ENCODE measurements at places on chromosomes 5 and 9.

GRCh38 chr5:62000646-62001045, 305.4 kb upstream of the KIF2A start:
- DNase-seq = no peak

DNA sequence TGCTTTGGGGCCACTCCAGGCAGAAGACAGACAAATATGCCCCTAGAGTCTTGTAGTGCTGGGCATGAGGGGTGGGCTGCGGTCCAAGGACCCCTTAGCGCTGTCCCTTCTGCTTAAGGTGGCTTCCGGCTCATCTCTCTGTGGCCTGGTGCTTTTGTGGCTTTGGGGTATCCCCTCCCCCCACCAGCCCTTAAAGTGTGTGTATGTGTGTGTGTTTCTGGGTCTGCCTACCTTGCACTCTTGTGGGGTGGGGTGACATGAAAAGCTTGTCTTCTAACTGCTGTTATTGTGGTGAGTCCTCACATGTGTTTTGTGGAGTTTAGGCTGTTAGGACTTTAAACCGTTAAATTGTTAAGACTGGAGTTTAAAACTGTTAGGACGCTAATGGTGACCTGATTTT, 23.6 kb downstream of the MARCHF6 start:
- DNase-seq = no peak

DNA sequence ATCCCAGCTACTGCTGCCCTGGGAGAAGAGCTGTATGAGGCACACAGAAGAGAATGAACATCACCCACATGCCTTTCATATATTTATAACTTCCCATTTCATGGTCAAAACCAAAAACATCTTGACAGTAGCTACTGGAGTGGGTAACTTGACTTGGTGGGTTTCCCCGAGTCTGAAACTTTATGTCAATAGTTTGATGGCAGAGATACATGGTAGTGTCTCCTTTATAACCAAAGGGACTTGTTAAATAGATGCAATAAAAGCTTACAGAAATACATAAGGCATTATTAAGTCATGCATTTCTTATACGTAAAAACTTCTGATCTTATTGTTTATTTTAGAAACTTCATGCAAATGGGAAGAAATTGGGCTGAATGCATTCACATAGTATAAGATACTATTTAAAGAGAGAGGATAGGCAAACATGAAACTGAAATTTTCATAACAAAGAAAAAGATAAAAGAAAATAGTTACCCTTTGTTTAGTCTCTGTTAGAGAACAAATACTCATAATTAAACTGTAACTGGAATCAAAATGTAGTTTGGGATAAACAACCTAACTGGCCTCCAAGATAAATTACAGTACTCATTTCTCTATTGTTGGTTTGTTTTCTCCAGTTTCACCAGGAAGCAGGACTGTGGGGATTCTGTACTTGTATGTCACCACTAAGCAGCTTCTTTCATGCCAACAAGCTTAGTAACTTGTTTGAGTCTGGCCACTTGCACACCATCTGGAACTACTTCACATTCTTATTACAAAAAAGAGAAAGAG, 459.3 kb upstream of the MEF2C start:
- peak; percentile 71 for DNase-seq

DNA sequence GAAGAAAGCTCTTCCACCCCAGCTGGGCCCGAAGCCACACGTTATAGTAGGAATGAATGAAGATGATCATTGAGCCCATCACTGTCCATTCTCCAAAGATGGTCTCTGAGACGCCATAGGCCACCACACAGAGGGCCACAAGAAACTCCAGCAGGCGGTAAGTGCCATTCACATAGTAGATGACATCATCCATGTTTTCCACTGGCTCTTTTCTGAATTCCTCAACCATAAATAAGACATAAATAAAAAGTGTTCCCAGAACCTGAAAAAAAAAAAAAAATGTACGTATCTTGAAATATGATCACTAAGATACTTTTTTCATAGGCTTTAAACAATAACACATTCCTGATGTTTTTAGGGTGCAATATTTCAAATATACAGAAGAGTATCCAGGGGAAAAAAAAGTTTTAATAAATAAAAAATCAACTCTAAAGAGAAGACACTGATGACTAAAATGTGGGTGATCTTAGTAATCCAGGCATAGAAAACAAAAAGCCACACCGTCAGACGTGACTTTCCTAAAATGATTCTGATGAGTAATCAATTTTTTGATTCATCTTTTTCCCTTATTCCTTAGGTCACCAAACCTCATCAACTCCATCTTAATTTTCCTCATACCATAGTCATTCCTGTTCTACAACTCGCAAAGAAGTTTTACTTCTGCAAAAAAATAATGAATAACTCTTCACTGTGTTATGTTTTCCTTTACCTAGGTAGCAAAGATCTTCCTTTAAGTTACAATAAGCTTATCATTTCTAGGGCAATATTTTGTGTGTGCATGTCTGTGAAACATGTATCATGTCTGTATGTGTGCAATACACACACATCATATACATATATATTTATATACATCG, 47.8 kb downstream of the RNF145 start:
- no peak for DNase-seq

DNA sequence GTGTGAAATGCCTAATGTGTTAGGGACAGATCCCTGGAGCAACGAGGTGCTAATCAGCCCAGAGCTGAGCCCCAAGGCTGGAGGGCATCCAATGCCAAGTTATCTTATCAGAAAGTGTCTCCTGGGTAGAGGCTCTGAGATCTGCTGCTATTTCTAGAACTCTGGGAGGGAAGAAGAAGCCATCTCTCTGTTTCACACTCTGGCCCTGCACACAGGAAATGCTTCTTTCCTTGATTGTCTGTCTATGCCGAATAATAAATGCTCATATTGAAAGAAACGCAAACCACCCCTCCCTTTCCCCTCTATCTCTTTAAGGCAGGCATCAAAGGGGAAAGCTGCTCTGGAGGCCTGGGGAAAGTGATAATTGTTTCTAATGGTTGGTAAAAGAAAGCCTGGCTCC, 166.7 kb downstream of the PAPPA start:
- DNase-seq = no peak

DNA sequence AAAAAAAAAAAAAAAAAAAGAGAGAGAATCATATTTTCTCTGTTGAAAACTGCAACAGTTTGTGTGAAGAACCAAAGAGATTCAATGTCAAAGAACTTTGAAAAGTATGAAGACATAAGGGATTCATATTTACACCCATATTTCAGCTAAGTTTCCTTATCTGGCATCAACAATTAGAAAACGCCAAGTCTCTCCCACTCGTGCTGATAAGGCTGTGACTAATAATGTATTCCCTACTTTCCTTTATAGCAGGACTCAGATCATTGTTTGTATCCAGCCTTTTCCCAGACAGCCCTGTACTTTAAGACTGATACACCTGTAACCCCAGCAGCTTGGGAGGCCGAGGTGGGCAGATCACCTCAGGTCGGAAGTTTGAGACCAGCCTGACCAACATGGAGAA, 54.1 kb upstream of the STK32A start:
- no peak for DNase-seq

DNA sequence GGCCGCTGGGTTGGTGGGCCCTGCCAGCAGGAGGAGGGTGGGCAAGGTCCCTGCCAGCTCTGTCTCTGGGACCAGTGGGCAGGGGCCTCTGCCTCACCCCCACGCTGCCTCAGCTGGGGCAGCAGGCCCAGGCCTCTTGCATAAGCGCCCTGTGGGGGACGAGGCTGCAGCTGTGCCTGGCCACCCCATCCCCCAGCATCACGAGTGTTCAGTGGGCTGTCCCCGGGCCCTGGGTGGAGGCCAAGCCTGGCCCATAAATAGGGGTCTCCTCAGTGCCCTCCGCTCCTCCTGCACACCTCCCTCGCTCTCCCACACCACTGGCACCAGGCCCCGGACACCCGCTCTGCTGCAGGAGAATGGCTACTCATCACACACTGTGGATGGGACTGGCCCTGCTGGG, at the start of gene PTGDS:
PTGDS (plus strand) TSS at position 282 of the 400 bp plus-strand sequence; CDS start at position 357, 75 bp downstream.
- DNase-seq = no peak

DNA sequence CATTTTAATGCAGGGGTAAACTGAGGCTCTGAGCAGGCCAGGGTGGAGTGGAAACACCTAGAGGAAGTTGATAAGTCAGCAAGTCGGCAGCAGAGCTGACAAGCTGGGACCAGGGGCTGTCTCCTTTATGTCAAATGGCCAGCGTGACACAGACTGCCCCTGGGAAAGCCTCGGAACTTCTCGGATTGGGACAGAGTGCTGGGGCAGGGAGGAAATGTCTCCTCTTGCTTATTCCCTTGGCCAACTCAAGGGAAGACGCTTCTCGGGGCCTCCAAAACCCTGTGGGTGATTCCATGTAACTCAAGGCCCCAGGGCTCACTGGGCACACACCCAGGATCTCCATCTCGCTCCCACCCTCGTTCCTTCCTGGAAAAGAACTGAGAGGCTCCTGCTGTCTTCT, 25.4 kb upstream of the ANXA6 start:
- no peak for DNase-seq

DNA sequence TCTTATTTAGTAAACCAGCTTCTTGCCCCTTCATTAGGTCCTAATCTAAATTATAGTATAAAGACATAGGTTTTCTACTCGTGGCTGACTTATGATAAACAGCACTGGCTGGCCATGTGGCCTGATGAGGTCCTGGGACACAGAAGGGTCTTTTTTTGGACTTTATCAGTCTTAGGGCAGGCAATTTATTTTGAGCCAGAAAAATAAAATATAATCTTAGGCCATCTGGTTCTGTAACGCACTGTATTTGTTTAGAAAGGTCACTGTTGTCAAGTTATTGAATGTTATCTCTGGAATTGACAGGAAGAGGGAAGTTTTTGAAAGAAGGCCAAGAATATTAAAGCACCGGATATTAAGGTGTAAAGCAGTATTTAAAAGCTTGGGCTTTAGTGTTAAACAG, 53.9 kb downstream of the RFX3 start:
- no peak for DNase-seq

DNA sequence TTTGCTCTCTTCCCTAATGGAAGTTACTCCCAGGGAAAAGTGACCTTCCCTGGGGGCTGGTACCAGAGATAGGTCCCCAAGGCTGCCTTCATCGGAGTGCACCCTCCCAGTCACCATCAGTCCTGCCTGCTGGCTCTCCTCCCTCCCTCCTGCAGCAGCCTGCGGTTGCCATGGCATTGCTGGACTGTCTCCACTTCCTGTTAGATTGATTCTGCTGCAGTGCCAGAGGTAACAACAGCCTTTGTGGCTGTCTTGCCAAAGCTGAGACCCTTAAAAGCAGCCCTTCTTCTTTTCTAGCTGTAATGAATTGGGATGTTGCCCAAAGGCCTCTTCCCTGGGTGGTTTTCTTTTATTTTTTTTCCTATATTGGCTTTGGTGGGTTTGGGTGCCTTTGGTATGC, 78.1 kb upstream of the PRLR start:
- DNase-seq = peak; percentile 25

- DNase-seq = no peak
Measured at GRCh38 chr5:35771300-35771699, 85.4 kb upstream of the IL7R start.

DNA sequence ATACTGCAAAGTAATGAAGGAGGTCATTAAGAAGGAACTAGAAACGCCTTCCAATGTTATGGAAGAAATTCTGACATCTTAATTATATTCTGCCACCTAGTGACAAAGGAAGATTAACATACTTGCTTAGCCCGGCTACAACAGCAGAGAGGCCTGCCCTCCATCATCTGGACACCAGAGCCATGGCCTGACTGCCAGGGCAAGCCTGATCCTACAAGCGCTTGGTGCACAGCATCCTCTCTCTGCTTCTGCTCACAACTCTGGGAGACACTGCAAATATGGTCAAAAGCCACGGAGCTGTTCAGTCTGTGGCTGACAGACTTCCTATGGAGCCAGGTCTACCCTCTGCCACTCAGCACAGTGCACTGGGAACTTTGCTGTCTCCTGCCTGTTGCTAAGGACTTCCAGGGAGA, 87.3 kb upstream of the SLC44A1 start:
- peak; percentile 71 for DNase-seq

DNA sequence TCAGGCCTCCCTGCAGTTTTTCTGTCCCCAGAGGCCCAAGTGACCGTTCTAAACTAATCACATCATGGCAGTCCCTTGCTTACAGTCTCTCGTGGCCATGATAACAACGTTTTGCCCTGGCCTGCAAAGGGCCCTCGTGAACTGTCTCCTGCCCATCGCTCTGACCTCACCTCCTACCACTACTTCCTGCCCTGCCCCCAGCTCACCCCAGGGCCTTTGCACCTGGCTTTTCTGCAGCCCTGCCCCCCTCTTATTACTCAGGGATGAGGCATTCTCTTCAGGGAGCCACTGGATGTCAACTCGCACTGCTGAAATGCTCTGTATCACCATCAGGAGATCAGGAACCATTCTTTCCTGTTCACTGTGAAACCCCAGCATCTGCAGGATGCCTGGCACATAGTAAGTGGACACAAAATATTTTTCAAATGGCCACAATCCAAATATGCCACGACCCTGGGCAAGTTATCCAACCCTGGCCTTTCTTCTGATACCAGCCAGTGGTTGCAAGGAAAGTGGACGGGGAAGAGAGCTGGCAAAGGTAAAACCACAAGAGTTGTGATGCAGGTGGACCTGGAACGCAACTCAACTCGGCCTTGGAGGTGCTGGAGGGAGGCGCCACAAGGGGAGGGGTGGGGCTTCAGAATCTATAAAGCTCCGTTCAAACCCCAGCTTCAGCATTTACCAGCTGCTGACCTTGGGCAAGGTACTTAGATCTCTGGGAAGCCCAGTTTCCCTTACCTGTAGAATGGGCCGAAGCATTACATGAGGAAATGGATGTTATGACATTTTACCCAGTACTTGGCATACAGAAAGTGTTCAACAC, 1.7 kb downstream of the SNCB start:
- no peak for DNase-seq

- no peak for DNase-seq
Measured at GRCh38 chr9:86598411-86599239, 244.4 kb upstream of the TUT7 start.

- DNase-seq = no peak
Measured at GRCh38 chr5:172085738-172086137, 79.3 kb upstream of the FBXW11 start.

GRCh38 chr5:35762368-35762767, 94.3 kb upstream of the IL7R start:
- DNase-seq = no peak

DNA sequence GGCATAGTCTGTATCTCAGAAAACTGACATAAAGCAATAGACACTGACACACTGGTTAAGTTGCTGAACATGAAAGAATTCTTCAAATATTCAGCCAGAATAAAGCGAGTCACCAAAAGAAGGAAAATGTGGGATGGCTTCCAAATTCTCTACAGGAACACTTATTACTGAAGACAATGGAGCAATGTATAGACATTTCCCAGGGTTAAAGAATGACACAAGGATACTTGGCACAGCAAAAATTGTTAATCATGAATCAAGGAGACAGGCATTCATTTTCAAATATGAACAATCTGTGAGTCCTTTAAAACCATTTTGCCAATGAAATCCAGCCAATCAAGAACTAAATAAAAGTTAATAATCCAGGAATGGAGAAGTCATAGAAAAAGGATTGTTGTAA, 92.5 kb downstream of the MTX3 start:
- DNase-seq = no peak

- DNase-seq = peak; percentile 25
Measured at GRCh38 chr5:88377240-88377639, 108.6 kb upstream of the TMEM161B start.

GRCh38 chr5:176183321-176184074, 54.7 kb upstream of the SIMC1 start:
- peak; percentile 93 for DNase-seq

- peak; percentile 71 for DNase-seq
Measured at GRCh38 chr9:85610074-85610860, 131.5 kb downstream of the AGTPBP1 start.
